ENCODE measurements at places on chromosomes 2 and 18. TPM values are rescaled to one million over a fixed set of nuclear protein-coding genes. Genes with fewer than 3 reads are reported as not detected.

Gene STRADB
- total RNA-seq = 20.5 TPM

Gene PFN4
- 0.30 TPM for total RNA-seq

GRCh38 chr2:11257964-11258363 is 86.5 kb downstream of the ROCK2 start:
- DNase-seq = no peak

DNA sequence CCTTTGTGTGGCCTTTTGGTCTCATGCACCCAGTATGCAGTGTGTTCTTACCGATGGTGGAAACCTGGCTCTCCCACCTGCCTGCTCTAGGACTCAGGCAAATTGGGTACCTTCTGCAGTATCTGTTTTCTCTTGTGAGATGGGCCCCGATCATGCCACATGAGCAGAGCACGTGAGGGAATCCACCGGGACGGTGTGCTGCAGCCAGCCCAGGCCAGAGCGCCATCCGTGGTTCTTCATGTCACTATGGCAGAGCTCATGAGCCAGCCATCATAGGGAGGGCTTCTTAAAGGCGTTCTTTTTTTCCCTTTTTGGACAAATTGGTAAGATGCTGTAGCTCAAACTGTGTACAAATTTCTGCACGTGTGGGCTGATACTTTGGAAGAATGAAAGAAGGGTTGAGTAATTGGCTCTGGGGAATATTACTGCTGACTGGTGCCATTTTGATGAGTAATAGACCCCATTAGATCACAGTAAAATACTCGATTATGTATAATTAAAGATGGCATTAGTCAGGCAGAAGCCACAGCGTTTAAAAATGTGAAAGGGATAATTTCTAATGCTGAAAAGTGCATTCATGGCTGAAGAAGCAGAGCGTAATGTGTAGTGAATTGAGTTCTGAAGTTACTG is 19.2 kb downstream of the SH3RF3 start:
- no peak for DNase-seq

Gene DYSF
- not detected for total RNA-seq

DNA sequence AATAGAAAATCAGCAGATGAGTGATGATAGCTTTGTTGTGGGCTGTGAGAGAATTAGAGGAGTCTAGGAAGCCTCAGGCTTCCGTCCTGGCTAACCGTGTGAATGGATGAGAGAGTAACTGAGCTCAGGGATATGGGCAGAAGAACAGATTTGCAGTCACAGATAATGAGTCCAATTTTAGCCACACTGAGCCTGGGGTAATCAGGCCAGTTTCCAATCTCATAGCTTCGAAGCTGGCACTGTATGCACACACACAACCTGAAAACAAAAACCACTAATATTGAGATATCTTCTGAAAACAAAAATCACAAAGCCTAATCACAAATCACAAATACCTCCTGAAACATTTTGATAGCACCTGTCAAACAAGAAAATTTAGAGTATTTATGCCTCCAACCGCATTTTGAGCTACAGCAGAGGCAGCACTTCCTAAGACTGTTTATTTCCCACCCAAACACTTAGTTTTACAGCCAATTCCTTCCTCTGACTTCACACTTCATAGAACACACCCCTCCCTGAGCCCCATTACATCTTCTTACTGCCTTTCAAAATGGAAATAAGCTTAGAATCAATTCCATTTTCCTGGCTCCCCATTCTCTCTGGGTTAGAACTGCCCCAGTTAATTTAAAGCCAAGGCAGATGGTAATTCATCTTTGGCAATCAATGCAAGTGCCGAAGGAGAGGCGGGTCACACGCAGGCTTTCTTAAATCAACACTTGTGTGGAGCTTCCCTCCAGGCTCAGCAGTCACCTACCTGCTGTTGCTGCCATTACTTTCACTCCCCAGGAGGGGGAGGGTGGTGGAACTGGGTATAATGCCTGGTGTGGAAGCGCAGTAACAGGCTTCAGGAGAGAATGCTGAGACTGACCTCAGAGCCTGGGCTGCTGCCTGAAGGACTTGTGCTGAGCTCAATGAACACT is 18.9 kb downstream of the TTR start:
- no peak for DNase-seq

DNA sequence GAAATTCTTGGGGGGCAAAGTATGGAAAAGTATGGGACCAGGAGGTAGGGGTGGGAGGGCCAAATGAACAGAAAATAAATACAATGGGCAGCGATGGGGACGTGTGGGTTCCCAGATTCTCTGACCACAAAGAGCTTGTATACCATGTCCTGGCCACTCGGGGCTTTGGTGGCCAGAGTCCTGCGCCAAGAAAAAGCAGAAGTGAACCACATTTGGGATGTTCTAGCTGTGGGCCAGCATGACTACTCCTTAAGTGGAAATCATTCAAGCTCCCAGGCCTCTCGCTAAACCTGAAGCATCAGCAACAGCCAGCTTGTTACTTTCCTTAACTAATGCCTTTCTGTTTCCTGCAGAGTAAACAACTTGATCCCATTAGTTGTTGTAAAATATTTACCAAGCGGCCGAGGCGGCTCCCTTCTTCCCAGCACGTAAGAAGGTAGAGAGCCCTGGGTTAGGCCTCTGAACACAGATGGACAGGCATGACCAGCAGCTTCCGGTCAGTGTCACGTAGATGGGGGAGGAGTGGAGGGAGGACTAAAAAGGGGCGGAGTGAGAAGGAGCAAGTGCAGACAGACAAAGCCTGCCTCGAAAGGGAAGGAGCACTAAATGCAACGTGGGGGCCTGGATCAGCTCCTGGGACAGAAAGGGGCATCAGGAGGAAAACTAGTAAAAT is 88.2 kb downstream of the GALNT14 start:
- DNase-seq = no peak

- no peak for DNase-seq
Observed at GRCh38 chr2:209322905-209323512, 100.8 kb upstream of the MAP2 start.

GRCh38 chr2:225366731-225367130 is 32.8 kb upstream of the NYAP2 start:
- DNase-seq = no peak

Gene CNTNAP5
- total RNA-seq = not detected

DNA sequence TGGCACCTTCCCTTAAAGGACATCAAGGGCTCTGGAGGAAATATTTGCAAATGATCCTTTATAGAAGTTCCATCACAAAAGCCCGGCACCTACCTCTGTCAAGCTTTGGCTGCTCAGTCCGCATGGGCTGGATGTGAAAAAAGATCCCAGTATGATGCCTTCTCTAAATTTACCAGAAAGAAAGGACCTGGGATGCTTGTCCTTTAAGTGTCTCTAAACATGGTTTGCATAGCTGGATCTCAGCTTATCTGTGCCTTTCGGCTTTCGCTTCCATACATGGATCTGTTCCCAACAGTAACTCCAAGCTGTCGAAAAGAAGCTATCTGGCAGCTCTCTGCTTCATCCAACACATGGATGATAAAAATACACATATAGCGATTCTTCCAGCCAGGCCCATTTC is 60.4 kb upstream of the SLC8A1 start:
- no peak for DNase-seq

DNA sequence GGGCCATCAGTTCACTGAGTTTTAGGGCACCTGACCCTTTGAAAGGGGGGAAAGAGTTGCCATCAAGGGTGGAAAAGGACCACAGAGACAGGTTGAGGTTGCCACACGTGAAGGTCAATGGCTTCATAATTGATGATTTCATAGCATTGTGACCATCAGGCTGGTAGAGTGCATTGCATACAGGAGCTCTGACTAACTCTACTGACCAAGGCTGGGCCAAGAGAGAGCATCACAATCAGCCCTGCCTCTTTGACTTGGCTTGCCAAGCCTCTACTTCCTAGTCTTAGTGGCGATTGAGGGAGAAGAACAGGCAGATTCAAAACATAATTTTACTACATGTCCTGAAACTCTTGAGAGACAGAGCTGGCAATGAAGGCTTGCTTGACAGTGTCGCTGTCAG is 5.8 kb upstream of the TNP1 start:
- DNase-seq = no peak

- DNase-seq = no peak
Observed at GRCh38 chr2:1739322-1739957, 4.9 kb downstream of the PXDN start.

DNA sequence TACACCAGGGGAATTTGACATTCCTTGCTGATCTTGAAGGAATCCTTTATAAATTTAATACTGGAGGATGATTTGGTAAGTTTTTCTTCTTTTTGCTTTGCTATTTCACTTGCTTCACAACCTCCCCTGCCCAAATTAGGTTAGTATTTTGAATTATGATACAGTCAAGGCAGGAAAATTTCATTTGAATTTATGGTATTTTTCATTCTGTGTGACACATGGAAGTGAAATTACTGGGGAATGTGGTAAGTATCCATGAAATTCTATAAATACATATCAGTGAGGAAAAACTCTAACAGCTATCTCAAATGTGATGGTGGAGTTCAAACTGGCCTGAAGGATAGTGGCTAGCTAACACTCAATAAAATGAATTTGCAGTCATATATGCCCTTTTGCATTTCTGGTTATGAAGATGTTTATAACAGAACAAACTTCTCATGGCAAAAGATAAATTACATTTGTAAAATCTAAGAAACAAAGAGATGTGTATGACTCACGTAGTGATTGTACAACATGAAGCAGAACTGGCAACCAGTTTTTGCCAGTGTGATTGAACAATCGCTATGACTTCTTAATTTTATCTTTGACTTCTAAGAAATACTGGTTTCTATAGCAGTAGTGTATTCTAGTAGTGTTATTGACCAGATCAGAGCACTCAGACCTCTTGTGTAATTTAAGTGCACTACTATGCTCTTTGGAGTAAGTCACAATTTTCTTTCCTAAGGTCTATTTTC is 152.6 kb downstream of the IKZF2 start:
- no peak for DNase-seq

GRCh38 chr2:188599140-188599539 is 307.5 kb downstream of the GULP1 start:
- DNase-seq = no peak

DNA sequence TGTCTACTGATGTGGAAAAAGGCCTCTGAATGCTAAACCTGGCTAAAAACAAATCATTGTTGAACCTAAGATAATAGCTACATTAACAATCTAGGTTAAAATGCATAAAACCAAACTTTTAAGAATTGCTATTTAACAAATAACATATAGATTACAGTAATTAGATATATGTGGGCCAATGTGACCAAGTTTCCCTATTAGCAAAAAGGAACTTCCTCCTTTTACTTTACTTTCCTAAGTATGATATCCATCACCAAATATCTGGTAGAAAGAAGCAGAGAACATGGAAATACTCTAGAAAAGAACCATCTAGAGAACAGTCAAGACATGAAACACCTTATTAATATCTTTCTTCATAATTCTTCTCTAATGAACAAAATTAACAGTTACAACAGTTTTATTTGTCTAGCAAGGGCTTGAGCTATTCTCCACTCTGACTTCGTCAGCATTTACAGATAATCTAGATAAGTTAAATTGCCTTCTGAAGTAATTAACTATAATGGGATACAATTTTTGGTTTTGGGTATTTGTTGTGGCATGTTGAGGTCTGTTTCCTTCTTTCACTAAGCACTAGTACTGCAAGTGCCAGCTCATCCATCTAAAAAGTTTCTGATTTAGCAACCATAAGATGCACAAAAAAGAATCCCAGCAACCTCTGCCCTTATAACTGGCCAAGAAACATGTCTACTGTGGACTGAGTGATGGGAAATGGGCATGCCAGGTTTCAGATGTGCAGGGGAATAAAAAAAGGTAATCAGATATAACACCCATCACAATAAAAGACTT is 53.3 kb downstream of the MEMO1 start:
- DNase-seq = no peak

GRCh38 chr2:231415029-231415428 is 19.5 kb downstream of the B3GNT7 start:
- no peak for DNase-seq

GRCh38 chr18:48363175-48363574 is 46.0 kb downstream of the ZBTB7C start:
- DNase-seq = no peak

DNA sequence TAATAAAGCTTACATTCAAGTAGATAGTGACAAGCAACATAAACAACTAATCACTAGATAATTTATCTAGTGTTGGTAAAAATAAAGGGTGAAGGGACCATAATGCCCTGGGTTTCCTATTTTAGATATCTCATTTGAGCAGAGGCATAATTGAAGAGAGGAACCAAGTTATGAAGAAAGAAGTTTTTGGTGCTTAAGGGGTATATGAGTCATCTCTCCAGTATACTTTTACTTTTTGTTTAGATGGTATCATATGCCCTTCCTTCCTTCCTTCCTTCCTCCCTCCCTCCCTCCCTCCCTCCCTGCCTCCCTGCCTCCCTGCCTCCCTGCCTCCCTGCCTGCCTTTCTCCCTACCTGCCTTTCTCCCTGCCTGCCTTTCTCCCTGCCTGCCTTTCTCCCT is 1053.5 kb upstream of the CELF4 start:
- no peak for DNase-seq

GRCh38 chr18:10475654-10476291 is 21.3 kb downstream of the APCDD1 start:
- no peak for DNase-seq

- DNase-seq = no peak
Observed at GRCh38 chr2:6089474-6089873, 397.3 kb downstream of the SOX11 start.

DNA sequence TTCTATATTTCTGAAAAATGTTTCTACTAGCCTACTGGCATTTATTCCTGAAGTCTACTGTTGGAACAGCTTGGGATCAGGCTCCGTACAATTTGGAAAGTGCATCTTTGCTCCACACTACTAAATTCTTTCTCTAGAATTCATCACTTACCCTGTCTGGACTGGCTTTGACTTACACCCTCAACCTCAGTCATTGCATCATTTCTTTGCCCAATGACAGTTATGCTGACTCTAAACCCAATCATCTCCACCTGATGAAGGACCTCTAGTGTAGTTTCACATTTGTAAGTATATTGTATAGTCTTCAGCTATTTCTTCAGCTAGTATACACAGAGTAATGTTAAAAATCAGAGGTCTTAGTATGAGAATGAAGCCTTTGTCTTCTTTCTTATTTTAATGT is 359.6 kb upstream of the MC4R start:
- DNase-seq = no peak

- DNase-seq = no peak
Observed at GRCh38 chr2:69062307-69062962, 49.5 kb downstream of the ANTXR1 start.

GRCh38 chr2:58357521-58357920 is 116.4 kb upstream of the FANCL start:
- DNase-seq = no peak

DNA sequence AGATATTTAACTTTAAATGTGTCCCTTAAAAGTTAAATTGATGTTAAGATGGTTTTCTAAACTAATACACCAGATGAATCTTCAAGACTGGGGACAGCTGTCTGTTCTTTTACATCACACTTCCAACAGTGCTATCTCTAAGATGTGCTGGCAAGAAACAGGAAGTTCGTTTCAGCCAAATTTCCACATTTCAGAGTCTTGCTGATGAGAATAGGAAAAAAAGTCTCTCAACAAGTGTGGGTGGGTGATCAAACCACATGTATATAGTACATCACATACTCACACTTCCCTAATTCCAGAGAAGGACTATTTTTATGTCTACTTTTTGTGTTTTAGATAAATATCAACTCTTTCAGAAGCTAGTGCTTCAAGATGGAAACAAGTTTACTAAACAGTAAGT is 1712.8 kb upstream of the TMEFF2 start:
- DNase-seq = no peak

Gene GLI2
- not detected for total RNA-seq

- DNase-seq = no peak
Observed at GRCh38 chr2:157559890-157560289, 68.8 kb downstream of the ACVR1C start.

- DNase-seq = no peak
Observed at GRCh38 chr18:30945761-30946160, 96.8 kb downstream of the DSC3 start.

- no peak for DNase-seq
Observed at GRCh38 chr2:140002110-140002509, 1221.9 kb upstream of the NXPH2 start.
